ENCODE measurements at places on chromosomes 12 and 14.
A peak's percentile ranks its signal among the peaks of the same experiment; 100 is the strongest.

GRCh38 chr12:21800011-21800410 is 25.5 kb upstream of the KCNJ8 start:
- no peak for DNase-seq

DNA sequence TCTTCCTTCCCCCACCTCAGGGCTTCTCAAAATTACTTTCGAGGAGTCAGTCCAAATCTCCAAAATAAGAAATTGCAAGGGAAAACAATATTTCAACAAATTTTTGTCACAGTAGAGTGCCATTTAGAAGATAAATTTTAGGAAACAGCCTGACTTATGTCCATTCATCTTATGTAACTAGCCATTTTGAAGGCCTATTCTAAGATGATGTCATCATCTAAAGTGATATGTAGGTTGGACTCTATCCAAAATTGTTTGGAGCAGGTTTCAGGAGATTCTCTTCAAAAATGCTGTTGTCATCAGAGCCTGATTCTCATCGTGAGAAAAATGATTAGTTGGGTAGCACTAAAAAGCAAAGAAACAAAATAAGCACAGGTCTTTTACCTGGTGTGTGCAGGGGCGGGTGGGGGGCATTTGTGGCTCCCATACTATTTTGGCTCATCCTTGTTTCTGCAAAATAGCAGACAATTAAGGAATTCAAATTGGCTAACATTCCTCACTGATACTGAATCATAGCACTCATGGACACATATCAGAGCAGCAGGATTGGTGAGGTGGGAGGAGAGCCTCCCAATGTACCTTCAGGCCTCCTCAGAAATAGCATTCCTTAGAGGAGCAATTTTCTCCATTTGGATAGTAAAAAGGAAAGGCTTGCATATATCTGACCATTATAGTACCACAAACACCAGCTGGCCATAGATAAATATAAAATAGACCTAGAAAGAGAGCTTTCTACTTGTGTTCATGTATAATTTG is 360.9 kb upstream of the NAV3 start:
- no peak for DNase-seq

DNA sequence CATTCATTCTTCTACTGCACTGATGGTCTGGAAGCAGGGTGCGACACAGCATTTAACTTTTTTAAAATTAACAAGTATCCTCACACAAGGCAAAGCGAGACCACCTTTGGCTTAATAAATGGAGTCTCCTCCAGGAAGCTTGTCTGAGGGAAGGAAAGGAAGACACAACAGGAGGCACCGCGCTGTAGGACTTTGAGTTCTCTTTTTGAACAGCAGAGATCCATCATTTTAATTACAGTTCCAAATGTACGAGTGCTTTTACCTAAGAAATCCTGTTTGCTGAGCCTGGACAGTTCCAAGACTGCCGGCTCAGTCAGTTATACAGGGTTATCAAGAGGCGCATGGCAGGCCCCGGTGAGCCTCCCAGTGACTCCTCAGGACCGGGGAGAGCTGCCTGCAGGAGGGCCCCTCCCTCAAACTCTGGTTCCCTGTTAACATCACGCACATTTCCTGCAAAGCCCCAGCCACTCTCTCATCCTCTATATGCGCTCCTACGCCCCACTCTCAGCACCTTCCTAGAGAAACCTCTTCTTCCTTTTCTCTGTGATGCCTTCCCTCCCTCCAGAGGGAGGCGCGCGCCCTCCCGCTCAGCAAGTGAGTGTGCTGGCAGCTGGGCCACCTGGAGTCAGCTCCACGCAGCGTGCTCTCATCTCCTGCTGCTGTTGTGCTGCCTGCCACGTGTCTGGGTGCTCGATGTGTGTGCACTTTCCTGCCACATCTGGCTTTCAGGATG is 46.1 kb downstream of the STX2 start:
- DNase-seq, result no peak

GRCh38 chr14:101926085-101926484 is 38.3 kb upstream of the DYNC1H1 start:
- DNase-seq, result peak; percentile 47

- peak; percentile 55 for DNase-seq
Observed at GRCh38 chr12:113479590-113480335, 8.1 kb upstream of the LHX5 start.
